ENCODE measurements at places on chromosomes 11 and 22.

GRCh38 chr11:130508913-130509312 is 60.5 kb downstream of the ADAMTS15 start:
- DNase-seq = no peak

DNA sequence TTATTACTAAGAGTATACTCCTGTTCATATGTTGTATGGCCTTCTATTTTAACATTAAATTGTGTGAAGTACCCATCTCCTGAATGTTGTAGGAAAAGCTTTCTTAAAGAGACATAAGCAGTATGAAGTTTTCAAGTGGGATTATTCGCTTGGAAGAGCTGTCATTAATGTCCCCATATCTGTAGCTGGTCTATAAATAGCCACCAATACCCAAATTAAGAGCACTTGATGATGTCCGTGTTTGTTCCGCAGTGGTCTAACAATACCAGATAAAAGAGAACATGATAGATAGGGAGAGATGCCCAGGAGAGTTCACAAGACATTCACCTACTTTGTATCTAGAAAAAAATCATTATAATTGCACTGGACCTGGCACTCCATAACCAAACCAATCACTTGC is 527.6 kb downstream of the DLG2 start:
- no peak for DNase-seq

- no peak for DNase-seq
Observed at GRCh38 chr11:35859301-35859700, 84.6 kb upstream of the LDLRAD3 start.

DNA sequence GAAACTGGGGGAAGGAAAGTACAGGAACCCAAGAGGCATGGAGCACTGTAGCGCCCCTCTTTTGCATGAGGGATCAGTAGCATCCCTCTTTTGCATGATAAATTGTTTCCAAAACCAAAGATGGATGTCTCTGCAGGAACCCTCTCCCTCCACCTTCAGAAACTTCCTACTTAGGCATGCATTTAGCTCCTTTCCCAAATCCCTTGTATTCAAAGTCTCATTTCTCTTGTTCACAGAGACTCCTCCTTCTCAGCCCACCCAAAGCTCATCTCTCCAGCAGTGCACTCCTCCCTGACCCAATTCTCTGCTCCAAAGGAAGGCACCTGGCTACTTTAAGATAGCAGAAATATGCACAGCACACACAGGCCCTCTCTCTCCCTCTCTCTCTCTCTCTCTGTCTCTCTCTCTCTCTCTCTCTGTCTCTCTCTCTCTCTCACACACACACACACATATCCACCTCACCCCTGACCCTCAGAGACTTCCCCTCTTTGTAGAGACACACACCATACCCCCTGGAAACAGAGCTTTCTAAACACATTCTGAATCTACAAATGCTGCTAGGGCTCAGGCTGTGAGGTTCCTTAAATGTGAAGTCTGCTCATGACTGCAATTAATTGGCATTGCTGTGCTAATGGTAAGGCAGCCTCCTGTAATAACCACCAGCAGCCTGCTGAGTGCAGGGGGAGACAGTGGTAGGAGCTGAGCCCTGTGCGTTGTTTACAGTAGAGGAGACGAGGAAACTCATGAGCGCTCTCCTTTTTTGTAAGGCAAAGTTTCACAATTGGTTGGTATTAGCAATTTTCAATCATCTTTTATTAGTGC is 519.6 kb downstream of the NTM start:
- DNase-seq = no peak

GRCh38 chr22:46796566-46797195 is 34.2 kb downstream of the TBC1D22A start:
- no peak for DNase-seq

DNA sequence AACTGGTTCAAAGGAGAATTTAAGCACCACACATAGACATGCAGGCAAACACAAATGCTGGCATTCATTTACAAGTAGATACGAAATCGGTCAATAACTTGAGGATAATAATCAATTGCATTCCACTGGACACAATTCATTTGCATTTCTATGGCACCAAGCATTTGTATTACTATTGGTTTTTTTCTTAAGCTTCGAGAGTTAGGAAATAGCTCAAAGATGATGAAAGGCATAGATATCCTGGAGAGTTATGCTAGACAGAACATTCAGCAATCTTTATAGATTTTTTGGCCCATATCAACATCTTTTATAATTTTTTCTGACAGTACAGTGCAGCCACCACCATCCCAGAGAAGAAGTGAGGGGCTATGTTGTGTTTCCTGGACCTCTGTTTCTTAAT is 544.4 kb downstream of the MIAT start:
- no peak for DNase-seq

DNA sequence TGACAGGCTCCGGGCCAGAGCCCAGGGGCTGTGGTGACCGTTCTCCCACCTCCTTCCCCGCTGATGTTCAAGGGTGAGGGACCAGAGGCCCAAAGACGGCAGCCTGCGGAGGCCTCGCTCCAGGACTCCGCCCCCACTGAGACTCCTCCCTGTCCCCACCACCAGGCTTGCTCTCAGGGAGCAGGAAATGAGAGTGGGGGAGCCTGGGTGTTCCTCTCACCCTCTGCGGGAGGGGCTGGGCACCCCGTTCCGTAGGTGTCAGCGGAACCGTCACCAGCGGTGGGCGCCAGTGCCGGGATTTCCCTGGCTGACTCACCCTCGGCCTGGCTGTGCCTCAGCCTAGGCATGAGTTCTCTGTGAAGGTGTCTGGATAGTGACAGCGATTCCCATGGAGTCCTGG is 15.7 kb downstream of the DAGLA start:
- DNase-seq = no peak

GRCh38 chr11:65334696-65335295 is 1.1 kb downstream of the DPF2 start:
- no peak for DNase-seq

All from SK-N-DZ (cell line).